Astrocyte (in vitro differentiated cells and primary cell): ENCODE measurements at places on chromosomes 16 and 17. TPM values are rescaled to one million over a fixed set of nuclear protein-coding genes. Genes with fewer than 3 reads are reported as not detected.
A peak's percentile ranks its signal among the peaks of the same experiment; 100 is the strongest.

GRCh38 chr16:82301146-82301755, 131.2 kb upstream of the MPHOSPH6 start:
- H3K4me3 ChIP-seq, result no peak overlapping the region
- peaks cover 3% of the 10 kb centered on the region for H3K27me3 ChIP-seq
- H3K4me1 ChIP-seq, result no peaks in the 10 kb centered on the region
- no peak overlapping the region for H3K27ac ChIP-seq
- DNase-seq, result no peak

DNA sequence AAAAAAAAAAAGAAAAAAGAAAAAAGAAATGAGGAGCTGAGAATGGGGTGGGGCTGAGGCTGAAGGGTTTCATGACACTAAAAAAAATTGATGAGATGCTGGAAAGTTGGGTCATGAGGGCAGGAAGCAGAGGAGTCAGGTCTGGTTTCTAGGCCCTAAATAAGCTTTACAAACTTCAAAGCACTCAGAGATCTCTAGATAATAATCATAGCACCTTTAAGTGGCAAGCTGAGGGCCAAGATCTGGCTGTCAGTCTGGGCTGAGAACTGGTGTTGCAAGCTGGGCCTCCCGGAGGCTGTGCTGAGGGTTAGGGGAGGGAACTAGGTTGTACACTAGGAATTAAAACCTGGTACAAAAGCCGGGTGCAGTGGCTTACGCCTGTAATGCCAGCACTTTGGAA, 6.4 kb downstream of the ZNF764 start:
- no peak overlapping the region for H3K27ac ChIP-seq
- H3K4me3 ChIP-seq, result no peak overlapping the region
- H3K36me3 ChIP-seq, result no peaks in the 10 kb centered on the region
- DNase-seq, result no peak

DNA sequence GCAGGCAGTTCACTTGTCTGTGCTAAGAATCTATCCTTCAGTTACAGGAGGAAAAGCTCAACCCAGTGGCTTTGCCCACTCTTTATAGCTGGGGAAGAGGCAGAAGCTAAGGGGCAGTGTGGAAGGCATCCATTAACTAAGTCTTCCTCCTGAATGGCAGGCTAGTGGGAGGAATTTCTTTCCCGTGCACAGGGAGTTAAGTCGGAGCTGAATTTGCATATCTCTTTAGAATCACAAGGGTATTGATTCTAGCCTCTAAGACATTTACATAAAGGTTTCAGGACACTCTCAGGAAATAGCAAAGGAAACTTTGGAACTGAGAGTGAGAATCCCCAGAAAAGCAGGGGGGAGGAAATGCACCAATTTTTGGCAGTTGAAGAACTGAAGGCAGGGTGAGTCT, 245.6 kb downstream of the CA10 start:
- no peak overlapping the region for H3K4me3 ChIP-seq
- no peaks in the 10 kb centered on the region for H3K4me1 ChIP-seq
- no peak for DNase-seq
- no peak overlapping the region for H3K27ac ChIP-seq

DNA sequence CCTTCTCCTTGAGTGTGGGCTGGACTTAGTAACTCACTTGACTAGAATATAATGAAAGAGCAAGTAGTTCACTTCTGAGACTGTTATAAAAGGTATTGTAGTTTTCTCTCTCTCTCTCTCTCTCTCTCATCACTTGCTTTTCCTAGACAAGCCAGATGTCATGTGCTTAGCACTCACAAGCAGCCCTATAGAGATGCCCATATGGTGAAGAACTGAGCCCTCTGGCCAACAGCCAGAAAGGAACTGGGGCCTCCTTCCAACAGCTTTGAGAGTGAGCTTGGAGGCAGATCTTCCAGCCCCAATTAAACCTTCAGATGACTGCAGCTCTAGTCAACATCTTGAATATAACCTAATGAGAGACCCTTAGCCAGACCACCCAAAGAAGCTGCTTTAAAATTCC, 440.5 kb downstream of the GRIN2A start:
- no peaks in the 10 kb centered on the region for H3K27me3 ChIP-seq
- no peak for DNase-seq
- H3K4me3 ChIP-seq, result no peak overlapping the region
- no peak overlapping the region for H3K27ac ChIP-seq

- peaks cover 5% of the 10 kb centered on the region for H3K36me3 ChIP-seq
- no peak for DNase-seq
- no peak overlapping the region for H3K27ac ChIP-seq
Measured at GRCh38 chr16:3541527-3542155, 35.6 kb downstream of the NLRC3 start.

- H3K36me3 ChIP-seq, result peaks cover 72% of the 10 kb centered on the region
- no peak overlapping the region for H3K4me3 ChIP-seq
- no peak for DNase-seq
- peaks cover 41% of the 10 kb centered on the region for H3K4me1 ChIP-seq
- peak overlapping the region; percentile 79 for H3K27ac ChIP-seq
Measured at GRCh38 chr17:41906465-41907184, 12.1 kb downstream of the ACLY start.

- H3K4me3 ChIP-seq, result no peak overlapping the region
- H3K27ac ChIP-seq, result no peak overlapping the region
- no peaks in the 10 kb centered on the region for H3K36me3 ChIP-seq
- no peak for DNase-seq
Measured at GRCh38 chr16:61002479-61003204, 1033.6 kb downstream of the CDH8 start.

- H3K27ac ChIP-seq, result no peak overlapping the region
- no peak overlapping the region for H3K4me3 ChIP-seq
- H3K4me1 ChIP-seq, result peaks cover 4% of the 10 kb centered on the region
- H3K27me3 ChIP-seq, result peaks cover 39% of the 10 kb centered on the region
Measured at GRCh38 chr16:84292011-84292410, 2.7 kb upstream of the WFDC1 start.

DNA sequence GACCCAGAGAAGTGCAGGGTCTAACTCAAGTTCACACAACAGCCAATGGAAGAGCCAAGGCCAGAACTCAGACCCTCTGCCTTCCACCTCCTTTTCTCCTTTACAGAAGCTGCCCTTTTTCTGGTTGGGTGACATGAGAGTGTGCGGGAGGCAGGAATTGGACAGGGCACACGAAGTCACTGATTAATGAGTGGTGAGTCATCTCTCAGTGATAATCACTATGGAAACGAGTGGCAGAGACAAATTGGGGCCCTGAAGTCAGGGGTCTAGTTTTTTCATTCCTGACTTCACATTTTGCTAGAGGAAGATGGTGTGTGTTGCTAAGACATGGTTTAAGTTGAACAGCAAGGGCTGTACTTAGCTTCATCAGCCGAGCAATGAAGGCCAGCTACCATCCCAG, 312.7 kb upstream of the CCL2 start:
- H3K4me3 ChIP-seq, result no peak overlapping the region
- no peaks in the 10 kb centered on the region for H3K27me3 ChIP-seq
- peak; percentile 40 for DNase-seq
- no peak overlapping the region for H3K27ac ChIP-seq
- H3K4me1 ChIP-seq, result no peaks in the 10 kb centered on the region
- no peaks in the 10 kb centered on the region for H3K36me3 ChIP-seq

DNA sequence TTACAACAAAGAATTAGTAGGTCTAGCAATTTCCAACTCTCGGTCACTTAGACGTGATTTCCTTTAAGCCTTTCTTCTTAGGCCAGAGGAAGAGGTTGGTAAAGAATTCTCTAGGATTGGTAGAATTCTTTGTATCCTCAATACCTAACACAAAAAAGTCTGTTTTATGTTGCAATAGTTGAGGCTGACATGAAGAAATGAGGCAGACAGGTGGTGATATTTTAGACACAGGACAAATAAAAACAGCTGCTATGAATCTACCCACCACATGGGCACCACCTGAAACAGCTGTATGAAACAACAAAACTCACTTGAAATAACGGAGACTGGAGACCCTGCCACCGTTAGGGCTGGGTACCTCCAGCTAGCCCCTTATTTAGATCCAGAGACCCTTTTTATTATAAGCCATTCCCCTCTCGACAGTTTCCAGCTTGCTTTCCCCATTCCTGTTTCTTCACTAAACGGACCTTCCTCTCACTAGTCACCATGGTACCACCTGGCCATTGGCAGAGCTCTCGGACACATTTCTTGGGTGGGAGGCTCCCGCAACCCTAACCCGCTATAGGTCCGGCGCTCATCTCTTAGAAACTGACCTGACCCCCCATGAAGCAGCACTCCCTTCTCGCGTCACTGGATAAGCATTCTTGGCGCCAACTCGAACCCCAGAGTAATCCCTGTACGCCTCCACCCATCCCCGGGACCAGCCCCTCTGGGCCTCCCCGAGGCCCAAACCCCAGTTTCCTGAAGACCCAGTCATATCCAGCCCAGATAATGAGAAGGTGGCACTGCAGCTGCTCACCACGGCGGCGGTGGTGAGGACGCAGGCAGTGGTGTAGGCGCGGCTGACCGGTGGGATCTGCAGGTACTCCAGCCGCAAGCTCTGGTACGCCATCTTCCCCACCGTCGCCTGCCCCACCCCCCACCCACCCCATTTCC, at the start of gene DERL2:
Gene DERL2, minus strand, starts transcription at position 909 of the 936 bp plus-strand sequence. Its CDS starts 17 bp downstream, at position 892.
- no peaks in the 10 kb centered on the region for H3K27me3 ChIP-seq
- peak within 1 kb of the TSS; percentile 89 for H3K4me3 ChIP-seq
- peak; percentile 18 for DNase-seq
- peaks cover 42% of the 10 kb centered on the region for H3K36me3 ChIP-seq

DNA sequence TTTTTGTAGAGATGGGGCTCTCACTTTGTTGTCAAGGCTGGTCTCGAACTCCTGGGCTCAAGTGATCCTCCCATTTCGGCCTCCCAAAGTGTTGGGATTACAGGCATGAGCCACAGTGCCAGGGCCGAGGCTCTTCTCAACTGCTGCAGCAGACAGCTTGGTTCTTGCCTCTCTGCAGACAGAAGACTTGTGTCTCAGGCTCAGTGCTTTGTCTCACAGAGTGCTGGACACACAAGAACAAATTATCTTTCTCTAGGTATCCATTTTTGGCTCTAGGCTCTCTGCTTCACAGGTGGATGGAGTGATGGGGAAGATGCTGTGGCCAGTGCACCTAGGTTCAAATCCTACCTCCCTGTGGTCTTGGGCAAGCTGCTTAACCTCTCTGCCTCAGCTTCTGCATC, 80.8 kb upstream of the RNU2-1 start:
- H3K27ac ChIP-seq, result no peak overlapping the region
- no peak overlapping the region for H3K4me3 ChIP-seq
- no peaks in the 10 kb centered on the region for H3K36me3 ChIP-seq
- H3K4me1 ChIP-seq, result no peaks in the 10 kb centered on the region
- no peak for DNase-seq
- no peaks in the 10 kb centered on the region for H3K27me3 ChIP-seq

DNA sequence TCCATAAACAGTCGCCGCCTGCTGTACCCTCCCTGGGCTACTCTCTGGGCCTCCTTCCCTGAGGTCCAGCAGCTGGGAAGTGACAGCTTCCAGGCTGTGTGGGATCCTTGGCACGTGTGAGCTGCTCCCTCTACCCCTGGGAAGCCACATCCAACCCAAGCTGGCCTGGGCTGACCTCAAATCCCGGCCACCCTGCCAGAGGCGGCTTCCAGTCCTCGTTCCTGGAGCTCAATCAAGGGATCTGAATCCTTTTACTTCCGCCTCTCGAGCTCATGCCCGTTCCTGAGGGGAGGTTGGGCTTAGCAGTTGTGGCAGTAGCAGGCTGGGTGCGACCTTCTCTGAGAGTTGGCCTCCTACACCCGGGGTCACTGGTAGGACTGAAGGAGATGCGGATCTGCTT, 82.5 kb downstream of the NETO2 start:
- H3K27me3 ChIP-seq, result no peaks in the 10 kb centered on the region
- no peak for DNase-seq
- H3K4me3 ChIP-seq, result no peak overlapping the region
- H3K4me1 ChIP-seq, result no peaks in the 10 kb centered on the region
- no peak overlapping the region for H3K27ac ChIP-seq
- no peaks in the 10 kb centered on the region for H3K36me3 ChIP-seq

DNA sequence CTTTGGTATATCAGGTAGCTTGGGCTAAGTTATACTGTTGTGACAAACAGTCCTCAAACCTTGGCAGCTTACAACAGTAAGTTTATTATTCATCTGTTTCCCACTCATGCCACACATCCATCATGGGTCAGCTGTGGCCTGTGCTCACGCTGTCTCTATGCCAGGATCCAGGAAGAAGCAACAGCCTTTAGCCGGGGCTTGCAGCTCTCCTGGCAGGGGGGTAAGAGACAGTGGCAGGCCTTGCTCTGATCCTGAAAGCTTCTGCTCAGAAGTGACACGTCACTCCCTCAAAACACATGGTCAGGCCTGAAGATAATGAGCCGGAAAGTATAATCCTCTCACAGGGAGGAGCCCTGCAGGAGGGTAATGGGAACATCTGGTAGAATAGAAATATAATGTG, 377.6 kb downstream of the CPPED1 start:
- H3K4me3 ChIP-seq, result no peak overlapping the region
- DNase-seq, result peak; percentile 30
- H3K27me3 ChIP-seq, result no peaks in the 10 kb centered on the region
- H3K27ac ChIP-seq, result no peak overlapping the region
- no peaks in the 10 kb centered on the region for H3K36me3 ChIP-seq
- peaks cover 3% of the 10 kb centered on the region for H3K4me1 ChIP-seq

DNA sequence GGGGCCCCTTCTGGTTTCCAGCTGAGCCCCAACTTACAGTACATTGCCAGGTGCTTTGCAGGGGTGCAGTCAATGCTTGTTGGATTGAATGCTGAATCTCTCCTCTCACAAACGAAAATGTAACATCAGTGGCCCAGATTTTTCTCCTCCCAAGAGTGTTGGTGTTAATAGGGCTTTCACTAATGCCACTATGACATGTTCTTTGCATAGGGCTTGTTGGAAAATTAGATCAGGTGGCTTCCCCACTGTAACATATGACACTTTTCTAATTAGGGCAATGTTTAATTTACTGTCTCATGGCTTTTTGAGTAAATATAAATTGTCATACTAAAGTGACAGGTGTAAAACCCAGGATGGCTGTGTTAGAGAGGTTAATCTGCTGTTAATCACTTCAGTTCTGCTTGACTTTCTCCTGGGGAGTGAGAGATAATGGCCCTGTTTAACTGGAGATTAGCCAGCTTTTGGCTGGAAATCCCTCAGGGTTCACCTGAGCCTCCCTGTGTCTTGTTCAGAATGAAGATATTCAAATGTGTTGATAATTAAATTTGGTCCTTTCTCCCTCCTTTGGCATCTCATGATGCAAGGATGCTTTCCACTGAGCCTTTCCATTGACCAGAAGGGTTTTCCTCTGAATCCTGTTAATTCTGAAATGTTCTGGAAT, 502.3 kb downstream of the RBFOX1 start:
- no peak overlapping the region for H3K4me3 ChIP-seq
- H3K27ac ChIP-seq, result no peak overlapping the region
- DNase-seq, result no peak
- no peaks in the 10 kb centered on the region for H3K36me3 ChIP-seq
- H3K4me1 ChIP-seq, result no peaks in the 10 kb centered on the region

DNA sequence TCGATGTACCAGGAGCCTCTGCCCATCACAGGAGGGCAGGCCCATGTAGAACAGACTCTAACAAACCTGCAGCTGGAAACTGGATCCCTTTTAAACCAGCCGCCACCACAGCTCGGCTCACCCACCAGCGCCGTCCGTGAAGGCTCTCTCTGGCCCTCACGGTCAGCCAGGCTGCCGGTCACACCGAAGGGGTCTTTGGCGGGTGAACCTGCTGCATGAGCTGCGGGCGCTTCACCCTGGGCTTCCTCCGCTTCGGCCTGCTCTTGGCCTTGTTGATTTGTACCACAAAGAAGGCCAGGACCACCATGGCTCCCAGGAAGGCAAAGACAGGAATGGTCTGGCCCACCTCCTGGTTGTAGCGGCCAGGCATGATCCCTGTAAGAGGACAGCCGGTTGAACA, 11.7 kb upstream of the SLC38A8 start:
- no peaks in the 10 kb centered on the region for H3K4me1 ChIP-seq
- H3K27ac ChIP-seq, result no peak overlapping the region
- H3K27me3 ChIP-seq, result no peaks in the 10 kb centered on the region
- DNase-seq, result no peak
- peaks cover 17% of the 10 kb centered on the region for H3K36me3 ChIP-seq

The SEPTIN12 gene
- total RNA-seq, result 4.4 and 5.9 TPM in 2 replicates

The ZNF385C gene
- total RNA-seq, result 0.36 and 0.39 TPM in 2 replicates

The YBX2 gene
- 0.24 and 0.86 TPM in 2 replicates for total RNA-seq

The CORO1A gene
- 3.1 and 4.0 TPM in 2 replicates for total RNA-seq
